NCI-H1417 treated with DMSO at 0.1 percent for 48 hours (cell line): ENCODE measurements at places on chromosomes 11 and 22.

DNA sequence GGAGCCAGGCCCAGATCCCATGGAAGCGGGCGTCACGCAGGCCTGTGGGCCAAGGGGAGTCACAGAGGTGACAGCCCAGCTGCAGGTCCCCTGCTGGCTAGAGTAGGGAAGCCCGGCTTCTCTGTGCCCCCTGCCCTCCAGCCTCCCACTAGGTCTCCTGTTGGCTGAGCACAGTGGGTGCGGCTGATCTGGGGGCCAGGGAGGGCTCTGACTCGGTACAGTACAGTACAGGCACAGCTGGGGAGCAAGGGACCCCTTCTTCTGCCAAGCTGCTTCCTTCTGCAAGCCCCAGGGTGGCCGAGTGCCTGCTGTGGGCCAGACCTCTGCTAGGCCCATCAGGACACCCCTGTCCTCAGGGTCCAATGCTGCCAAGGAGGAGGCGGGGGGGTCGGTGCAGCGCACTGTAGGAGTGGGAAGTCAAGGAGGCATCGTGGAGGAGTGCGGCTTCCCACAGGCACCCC lies 10.1 kb downstream of the SUSD2 start:
- no peak for DNase-seq

DNA sequence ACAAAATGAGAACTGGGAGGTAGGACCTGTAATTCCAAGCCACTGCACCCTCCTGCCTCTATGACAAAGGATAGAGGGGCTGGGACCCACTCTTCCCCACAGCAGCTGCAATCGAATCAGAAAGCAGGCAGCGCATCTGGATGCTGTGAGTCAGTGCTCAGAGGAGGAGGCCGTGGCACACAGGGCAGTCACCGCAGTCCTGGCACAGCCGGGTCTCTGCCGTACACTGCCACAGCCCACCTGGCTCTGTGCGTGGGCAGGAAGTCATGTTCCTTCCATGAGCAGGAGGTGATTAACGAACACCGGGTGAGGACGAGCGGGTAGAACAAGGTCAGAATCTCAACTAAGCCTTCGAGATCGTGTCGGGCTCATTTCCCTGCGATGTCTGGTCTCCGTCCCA lies 30.2 kb upstream of the PPFIA1 start:
- DNase-seq, result no peak

DNA sequence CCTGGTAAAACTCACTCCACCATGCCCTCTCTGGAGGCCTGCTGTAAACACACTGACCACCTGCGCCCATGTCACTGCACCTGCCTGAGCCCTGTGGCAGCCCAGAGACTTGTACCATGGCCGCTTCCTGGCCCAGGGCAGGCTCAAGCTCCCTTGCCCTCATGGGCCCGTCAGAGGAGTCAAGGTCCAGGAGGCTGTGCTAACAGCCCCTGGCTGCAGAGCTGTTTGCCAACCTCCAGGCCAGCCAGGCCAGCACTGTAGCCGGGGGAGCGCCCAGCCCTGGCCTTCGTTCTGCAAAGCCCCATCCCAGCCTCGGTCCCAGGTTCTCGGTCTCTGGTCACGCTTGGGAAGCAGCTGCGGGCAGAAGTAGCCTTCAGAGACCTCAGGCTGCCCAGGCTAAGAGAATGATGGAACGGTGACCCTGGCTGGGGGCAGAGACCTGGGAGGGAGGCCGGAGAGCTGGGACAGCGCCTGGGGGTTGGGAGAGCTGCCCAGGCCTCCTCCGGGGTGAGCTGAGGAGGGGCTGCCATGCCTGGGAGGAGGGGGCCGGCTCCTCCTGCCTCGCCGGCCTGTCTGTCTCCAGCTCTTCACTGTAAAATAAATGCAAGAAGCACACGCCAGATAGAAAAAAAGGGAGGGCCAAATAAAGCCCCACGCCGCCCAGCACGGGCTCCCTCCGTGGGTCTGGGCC lies 11.9 kb upstream of the TCF20 start:
- no peak for DNase-seq

DNA sequence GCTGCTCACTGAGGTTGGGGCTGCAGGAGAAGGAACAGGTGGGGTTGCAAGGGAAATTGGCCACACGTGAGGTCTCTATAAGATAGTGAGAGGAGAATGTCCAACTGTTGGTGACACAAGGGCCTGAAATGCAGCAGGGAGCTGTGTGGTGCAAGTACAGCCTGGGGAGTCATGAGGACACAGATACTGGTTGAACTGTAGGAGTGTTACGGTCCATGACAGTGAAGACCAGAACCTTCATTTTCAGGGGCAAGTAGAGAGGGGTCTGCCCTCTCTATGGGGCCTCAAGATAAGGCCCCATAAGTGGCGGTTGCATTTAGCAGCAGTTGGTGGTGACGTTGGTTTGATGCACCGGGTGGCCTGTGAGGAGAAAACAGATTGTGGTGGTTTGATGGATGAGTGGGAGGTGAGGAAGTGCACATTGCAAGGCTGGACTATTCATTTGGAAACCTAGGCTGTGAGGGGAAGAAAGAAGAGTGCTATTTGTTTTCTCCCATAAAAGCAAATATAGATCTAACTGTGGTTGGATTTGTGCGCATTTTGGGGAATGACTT lies 39.4 kb downstream of the MICAL2 start:
- no peak for DNase-seq

DNA sequence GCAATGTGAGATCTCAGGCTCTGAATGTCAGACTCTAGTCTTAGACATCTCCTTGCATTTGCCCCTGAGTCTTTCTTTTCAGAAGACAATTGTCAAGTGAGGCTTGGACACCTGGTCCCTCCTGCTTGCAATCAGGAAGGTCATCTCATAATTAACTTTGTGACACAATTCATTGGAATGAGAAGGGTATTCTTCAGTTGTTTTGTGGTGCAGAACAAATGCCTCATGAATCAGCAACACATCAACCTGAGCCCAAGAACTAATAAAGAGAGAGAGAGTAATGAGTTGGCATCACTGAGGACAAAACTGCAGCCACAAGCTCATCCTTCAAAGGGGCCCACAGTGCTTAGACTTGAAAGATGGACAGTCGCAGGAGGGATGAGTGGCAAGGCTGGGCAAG lies 375.8 kb downstream of the INSC start:
- DNase-seq, result no peak

DNA sequence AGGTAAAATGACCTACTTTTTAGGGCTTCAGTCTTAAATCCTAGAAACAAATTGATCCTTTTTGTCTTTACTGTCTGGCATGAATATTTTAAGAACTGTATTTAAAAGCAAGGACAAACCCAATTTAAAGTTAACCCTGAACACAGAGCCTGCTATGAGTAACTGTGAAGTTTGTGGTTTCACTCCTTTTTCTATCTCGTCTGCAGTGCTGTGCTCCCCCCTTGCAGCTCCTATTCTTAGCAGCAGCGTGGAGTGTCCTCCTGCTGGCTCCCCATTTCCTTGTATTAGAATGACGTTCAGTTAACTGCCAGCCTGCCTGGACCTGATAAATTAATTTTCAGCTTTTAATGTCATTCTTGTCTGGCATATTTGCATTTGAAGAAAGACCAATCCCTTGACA lies 40.0 kb upstream of the LRRC4C start:
- no peak for DNase-seq

DNA sequence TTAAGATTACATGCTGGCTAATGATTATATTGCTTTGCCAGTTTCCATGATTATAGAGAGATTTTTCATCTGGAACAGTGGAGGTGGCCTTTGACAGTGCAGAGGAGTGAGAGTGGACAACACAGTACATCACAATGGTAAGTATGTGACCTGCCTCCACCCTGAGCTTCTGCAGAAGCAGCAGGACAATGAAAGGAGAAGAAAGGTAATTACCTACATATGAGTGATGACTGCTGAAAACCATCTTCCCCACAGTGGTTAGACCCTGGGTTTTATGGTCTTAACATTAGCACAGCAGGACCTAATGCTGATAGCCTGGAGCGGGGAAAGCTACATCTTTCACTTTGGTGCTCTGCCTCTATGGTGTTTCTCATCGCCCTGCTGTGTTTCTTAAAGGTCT lies 454.7 kb upstream of the DDI1 start:
- peak; percentile 39 for DNase-seq

- DNase-seq, result no peak
Measured at GRCh38 chr11:72840780-72841179, 26.6 kb downstream of the ATG16L2 start.
